ENCODE measurements at places on chromosomes 3 and 15.

- DNase-seq: no peak
Measured at GRCh38 chr15:57881361-57881760, 174.8 kb downstream of the POLR2M start.

GRCh38 chr3:195803289-195803908 lies 8.3 kb downstream of the MUC4 start:
- peak; percentile 42 for DNase-seq

GRCh38 chr3:129793319-129793718 lies 100.2 kb downstream of the TMCC1 start:
- no peak for DNase-seq

GRCh38 chr15:85785887-85786780 lies 8.6 kb downstream of the KLHL25 start:
- peak; percentile 48 for DNase-seq

DNA sequence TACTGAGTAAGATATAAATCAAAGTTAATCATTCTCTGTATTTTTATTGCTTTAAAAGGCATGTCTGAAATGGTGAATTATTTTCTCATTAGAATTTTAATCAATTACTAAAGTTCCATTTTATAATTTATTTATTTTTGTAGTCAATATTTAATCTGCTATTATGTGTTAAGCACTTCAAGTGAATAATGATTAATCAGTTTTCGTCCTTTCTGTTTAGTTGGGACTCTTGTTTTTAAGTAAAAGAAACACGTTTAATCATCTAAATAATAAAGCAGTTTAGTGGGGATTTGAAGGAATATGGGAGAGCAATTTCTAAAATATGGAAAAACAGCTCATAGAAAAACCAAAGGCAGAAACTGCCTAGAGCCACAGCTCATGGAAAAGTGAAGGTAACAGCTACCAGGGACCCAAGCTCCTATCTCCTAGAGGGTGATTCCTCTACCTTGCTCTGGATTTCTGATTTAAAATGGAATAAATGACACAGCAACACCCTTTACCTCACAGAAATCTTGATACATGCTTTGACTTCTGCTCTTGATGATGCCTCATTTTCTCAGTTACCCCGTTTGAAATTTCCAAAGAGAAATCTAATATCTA lies 28.0 kb upstream of the SUCNR1 start:
- no peak for DNase-seq

Measured in RPMI7951 (cell line).